T47D (cell line): ENCODE measurements at places on chromosomes 12 and 14.

DNA sequence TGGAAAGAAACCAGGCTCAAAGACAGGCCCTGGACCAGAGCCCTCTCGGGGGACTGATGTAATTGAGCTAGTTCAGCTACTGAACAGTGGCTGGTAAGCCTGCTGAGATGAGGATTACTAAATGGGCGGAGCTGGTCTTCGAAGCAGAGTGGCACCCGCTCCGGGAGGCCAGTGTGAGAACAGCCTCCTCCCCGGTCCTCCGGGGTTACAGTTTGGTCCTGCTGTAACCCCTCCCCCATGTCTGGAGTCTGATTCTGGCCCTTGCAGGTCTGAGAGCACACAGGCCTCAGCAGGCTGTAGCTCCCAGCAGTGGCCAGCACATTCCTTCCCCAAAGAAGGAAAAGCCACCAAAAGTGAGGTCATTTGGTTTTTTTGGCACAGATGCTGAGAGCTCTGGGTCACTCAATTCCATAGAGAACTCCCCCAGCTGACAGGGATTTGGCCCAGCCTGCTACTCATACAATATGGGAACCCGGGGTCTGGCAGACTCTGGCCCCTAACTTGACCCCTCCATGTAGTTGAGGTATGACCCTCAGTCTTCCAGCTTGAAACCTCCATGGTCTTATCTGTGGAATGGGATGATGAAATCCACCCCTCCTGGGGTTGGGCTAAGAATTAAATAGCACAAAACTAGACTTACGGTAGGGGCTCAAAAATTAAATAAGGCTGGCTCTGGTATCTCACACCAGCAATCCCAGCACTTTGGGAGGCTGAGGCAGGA is 39.0 kb downstream of the ACTN1 start:
- no peak for DNase-seq

DNA sequence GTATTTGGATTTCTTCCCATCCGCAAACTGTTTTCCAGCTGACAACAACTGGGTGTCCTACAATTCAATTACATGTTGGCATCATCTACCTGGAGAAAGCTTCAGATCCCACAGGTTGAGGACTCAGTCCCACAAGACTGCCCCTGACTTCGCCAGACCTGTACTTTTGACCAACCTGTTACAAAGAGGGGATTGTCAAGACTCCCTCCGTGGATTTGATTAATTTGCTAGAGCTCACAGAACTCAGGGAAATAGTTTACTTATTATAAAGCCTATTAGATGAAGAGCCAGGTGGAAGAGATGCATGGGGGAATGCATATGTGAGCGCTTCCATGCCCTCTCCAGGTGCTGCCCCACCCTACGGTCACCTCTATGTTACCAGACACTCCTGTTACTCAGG is 14.6 kb downstream of the RESF1 start:
- no peak for DNase-seq

GRCh38 chr14:105891221-105891602 is 364.8 kb downstream of the TMEM121 start:
- DNase-seq, result no peak

DNA sequence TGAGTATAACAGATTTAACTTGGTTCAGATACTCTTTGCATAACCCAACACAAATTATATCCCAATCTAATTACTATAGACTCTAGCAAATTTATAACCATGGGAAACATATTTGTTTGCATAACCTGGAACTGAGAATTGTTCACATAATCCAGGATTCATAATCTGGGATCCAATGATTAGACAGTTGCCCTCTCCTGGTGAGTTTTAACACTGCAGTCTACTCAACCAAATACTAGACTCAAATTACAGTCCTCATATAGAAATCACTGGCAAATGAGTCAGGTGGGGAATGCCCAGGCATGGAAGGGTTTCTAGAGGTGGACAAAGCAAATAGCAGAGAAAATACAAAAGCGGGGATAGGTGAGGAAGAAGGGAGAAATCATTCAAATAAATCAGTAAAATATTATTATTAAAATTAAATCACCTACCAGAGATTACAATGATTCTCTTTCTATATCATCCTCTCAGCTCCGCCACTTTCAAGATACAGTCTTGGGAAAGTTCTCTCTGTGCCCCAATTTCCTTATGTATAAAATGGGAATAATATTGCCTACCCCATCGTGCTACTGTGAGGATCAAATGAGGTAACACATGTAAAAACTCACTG is 9.4 kb downstream of the GCH1 start:
- DNase-seq, result peak; percentile 74

DNA sequence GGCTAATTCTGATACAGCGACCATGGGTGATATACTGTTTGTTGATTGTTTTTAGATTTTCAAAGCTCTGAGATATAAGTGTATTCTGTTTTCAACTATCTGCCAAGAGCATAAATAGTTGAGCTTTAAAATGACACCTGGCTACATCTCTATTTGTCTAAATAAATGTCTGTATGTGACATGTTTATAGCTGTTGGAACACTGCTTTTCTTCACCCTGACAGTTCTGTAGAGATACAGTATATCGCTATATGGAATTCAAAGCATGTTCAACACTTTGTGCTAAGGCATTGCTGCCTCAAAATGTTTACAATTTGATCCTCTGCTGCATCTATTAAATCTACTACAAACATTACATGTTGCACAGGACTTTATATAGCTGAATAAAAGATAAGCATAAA is 27.4 kb upstream of the MGAT4C start:
- DNase-seq, result no peak

DNA sequence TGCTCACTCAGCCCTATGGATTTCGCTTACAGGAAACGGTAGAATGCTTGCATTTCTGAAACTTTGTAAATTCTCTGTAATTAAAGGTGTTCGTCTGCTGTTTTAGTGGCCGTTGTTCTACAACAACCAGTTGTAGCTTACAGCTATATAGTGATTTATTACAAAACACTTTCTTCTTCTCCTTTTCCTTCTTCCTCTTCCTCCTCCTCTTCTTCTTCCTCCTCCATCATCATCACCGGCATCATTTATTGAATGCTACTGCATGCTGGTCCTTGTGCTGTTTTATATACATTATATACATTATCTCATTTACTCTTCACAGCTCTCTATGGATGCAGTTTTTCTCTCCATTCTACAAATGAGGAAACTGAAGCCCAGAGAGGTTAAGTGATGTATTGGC is 6.4 kb downstream of the ETV6 start:
- DNase-seq, result no peak

- DNase-seq, result no peak
Measured at GRCh38 chr14:84482256-84483071, 1047.5 kb upstream of the FLRT2 start.

DNA sequence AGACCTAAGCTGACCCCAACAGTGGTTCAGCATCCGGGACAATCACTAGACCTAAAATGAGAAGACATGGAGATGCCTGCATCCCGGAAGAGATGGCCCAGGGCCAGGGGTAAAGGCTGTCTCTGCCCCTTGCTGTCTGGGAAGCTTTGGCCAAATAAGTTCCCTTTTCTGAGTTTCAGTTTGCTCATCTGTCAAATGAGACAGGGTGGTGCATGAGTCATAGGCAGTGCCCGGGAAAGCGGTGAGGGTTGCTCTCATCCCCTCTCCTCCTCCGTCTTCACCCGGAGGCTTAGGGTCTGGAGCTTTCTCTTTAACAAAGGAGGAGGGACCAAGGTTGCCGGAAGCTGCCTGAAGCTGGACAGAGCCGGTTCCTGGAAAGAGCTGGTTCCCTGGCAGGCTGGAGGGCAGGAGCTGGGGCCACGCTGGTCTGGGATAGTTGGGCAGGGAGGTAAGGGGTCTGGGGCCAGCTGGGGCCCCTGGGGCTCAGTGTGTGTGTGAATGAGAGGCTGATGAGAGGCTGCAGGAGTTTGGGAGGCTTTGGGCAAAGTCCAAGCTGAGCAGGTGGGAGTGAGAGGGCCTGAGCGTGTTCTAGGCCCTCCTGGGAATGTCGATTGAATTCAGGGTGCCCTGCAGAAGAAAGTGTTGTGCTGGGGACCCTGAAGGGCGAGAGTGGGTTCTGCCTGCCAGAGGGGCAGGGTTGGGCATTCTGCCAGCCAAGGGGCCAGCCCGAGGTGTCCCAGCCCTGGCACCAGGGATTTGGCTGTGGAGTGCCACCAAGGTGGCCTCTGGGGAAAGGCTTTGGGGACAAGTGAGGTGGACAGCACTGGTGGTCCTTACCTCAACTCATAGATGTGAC is at the start of gene SDSL:
TSS of gene SDSL (plus strand) at position 351 of the 856 bp plus-strand sequence. CDS start 5,603 bp downstream, outside the sequence.
- DNase-seq, result peak; percentile 84

DNA sequence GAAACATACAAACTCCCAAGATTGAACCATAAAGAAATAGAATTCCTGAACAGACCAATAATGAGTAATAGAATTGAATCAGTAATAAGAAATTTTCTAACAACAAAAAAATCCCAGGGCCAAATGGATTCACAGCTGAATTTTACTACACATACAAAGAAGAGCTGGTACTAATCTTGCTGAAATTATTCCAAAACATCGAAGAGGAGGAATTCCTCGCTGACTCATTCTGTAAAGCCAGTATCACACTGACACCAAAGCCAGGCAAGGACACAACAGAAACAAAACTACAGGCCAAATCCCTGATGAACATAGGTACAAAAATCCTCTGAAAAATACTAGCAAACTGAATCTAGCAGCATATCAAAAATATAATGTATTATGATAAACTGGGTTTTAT is 367.8 kb upstream of the CLEC14A start:
- no peak for DNase-seq

GRCh38 chr12:57090924-57091637 is 2.2 kb downstream of the NAB2 start:
- DNase-seq, result no peak

DNA sequence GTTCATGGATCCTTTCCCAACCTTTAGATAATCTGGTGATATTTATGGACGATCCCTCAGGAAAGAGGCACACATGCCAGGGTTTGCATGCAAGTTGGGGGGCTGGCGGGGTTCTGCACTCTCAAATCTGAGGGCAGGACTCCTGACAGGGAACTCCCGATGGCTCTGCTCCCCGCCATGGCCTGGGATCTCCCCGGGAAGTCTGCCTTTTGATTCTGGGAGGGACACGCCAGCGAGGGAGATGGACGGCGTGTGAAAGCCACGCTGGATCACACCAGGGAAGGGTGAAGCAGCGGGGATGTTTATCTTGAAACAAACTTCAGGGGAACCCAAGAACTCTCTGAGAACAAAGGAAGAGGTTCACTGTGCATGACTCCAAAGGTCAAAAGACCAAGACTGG is 43.6 kb downstream of the LGMN start:
- no peak for DNase-seq

DNA sequence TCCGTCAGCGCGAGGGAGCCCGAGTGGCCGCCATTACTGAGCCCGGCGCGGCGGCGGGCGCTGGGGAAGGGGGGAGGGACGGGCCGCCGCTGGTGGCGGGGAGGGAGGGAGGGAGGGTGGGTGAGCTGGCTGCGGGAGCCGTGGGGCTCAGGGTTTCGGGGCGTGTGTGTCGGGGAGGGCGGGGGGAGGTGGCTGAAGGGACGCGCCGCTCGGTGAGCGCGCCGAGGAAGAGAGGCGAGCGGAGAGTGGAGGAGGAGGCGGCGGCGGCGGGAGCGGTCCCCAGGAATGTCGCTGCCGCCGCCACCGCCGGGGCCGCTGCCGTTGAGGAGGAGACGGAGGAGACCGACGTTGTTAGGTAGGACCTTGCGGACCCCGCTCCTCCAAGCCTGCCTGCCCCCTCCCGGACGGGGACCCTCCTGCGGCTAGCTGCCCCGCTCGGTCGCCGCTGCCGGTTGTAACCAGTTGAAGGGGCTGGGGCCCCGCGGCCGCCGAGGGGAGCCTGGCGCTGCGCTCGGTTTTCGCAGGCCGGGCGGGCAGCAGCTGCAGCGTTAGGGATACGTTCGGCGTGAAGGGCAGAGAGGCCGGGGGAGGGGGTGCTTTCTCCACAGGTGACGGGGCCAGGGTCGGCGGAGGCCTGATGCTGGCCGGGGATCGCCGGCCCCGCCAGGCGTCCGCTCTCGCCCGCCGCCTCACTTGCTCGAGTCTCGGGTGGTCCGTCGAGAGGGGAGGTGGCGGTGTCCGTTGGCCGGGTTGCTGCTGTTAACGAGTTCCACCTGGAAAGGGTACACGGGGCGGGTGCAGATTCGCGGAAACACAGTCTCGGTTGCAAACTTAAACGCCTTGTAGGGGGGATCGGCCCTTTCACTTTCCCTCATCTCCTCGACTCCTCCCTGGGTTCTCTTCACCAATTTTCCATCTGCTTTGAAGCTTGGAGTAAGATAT is at the start of gene ARHGAP5:
TSS of gene ARHGAP5 (plus strand) at position 224 of the 942 bp plus-strand sequence. CDS start 13,366 bp downstream, outside the sequence.
- no peak for DNase-seq

DNA sequence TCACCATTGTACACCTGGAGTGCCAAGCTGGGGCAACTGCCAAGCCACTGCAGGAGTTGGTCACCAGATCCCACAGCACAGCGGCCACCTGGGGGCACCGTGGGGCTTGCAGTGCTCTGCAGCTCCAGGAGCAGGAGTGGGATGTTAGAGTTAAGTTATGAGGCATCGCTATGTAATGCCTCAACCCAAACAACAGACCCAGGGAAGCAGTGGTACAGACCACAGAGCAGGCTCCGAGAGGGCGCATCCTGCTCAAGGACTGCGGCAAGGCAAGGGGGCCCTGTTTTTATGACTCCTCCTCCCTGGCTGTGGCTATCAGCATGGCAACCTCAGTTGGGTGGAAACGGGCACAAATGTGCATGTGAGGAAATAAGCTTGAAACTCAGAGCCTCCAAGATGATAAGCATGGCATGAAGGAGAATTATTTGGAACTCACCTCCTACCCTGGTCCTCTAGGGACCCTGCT is 63.1 kb downstream of the ARL6IP4 start:
- DNase-seq, result peak; percentile 83

GRCh38 chr14:88078525-88078924 is 73.6 kb downstream of the GPR65 start:
- no peak for DNase-seq

GRCh38 chr14:99514552-99515300 is 33.5 kb downstream of the CCNK start:
- no peak for DNase-seq

DNA sequence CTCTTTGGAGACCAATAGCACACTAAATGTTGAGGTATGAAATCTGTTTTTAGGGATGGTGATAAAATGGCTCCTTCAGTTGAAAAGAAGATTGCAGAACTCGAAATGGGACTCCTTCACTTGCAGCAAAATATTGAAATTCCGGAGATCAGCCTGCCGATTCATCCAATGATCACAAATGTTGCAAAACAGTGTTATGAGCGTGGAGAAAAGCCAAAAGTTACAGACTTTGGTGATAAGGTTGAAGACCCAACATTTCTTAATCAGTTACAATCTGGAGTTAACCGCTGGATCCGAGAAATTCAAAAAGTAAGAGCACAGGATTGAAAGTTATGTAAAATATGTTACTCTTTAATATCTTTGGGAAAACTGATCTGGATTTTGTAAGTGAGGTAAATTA is 15.3 kb downstream of the DYNC1H1 start:
- DNase-seq, result no peak

DNA sequence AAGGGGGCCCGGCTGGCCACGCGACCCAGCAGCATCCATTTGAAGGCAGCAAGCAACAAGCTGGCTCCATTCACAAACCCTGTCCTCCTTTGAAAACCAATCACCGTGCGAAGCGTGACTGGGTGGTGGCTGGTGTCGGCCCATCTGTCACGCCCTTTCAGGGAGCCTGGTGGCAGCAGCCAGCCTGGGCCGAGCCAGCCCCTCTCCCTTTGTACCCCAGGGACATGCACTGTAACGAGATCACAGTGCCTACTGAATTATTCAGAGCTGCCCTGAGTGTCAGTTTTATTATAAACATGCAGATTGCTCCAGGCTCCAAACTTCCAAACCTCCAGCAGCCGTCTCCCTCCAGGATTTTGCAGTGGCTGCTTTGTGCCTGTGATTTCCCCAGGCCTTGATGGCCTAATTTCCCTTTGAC is 22.3 kb upstream of the CTDSP2 start:
- no peak for DNase-seq
